Activated CD4-positive, CD25-positive, alpha-beta regulatory T cell treated with anti-CD3 and anti-CD28 coated beads, Interleukin-2, amount 50 U/mL, for 16 hours (primary cell): ENCODE measurements at places on chromosomes 16 and 17.

DNA sequence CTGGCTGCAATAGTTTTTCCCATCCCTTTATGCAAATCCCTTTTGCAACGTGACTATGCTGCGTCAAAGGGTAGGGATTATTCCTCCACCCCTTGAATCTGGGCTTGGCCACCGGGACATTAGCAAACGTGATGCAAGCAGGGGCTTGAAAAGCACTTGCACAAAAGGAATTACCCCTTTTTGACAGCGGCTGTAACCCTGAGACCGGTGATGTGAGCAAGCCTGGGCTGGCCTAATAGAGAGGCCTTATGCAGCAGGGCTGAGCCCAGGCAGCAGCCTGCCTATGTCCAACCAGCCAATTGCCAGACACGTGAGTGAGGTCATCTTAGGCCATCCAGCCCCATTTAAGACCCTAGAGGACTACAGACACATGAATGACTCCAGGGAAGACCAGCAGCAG is 30.4 kb upstream of the PAFAH1B1 start:
- no peak for DNase-seq

GRCh38 chr17:27824176-27824715 is 23.9 kb upstream of the NOS2 start:
- DNase-seq: no peak

DNA sequence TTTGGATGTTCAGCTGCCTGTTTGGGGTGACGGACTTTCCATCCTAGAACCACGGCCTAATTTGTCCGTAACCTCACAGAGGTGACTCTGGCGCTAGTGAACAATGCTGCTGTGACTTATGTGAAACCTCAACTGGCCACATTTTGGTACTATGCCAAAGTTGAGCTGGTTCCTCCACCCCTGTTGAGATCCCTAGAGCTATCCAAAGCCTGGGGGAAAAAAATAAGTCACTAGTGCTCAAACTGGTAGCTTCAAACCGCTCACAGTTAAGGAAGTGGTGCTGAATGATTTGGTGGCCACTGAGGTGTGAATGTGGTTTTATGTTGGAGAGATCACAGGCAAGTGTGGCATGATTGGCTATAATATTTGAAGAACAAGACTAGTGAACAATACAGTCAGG is 11.3 kb upstream of the TUBG2 start:
- no peak for DNase-seq

DNA sequence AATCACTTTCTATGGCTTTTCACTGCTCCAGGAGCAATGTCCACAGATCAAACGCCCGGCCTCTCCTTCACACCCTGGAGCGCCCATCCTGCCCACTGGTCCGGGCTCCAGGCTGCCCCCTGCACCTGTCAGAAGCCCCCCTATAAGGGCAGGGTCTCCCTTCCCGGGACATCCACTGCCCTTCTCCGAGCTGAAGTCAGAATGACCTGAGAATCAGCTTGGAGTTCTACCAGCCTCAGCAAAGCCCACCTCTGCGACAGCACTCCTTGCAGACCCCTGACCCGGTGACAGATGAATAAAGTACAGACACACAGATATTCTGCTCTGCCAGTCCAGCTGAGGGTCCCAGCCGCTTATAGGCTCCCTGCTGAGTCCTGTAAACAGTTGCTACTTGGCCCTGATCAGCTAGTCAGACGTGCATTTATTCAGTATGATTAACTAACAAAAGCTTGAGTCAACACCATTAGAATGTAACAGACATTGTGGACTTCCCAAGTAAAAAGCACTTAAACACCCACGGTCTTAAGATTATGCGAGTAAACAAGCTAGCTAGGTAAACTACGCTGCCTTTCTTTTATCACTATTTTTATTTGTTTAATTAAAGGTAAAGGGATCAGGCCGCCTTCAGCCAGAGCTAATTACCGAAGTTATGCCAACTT is 4.8 kb downstream of the SLC7A5 start:
- DNase-seq: no peak

- no peak for DNase-seq
Measured at GRCh38 chr17:10055262-10055975, 143.0 kb downstream of the GAS7 start.

- no peak for DNase-seq
Measured at GRCh38 chr17:49889500-49889899, 41.6 kb upstream of the TAC4 start.

GRCh38 chr16:54993106-54993895 is 62.6 kb downstream of the IRX5 start:
- no peak for DNase-seq

- DNase-seq: peak; percentile 79
Measured at GRCh38 chr17:74379495-74380085, 12.3 kb downstream of the GPR142 start.

- no peak for DNase-seq
Measured at GRCh38 chr17:78709751-78710181, 72.3 kb downstream of the CYTH1 start.

- no peak for DNase-seq
Measured at GRCh38 chr16:73420676-73421075, 372.7 kb upstream of the ZFHX3 start.

GRCh38 chr16:27754788-27755690 is 205.1 kb downstream of the KATNIP start:
- no peak for DNase-seq

DNA sequence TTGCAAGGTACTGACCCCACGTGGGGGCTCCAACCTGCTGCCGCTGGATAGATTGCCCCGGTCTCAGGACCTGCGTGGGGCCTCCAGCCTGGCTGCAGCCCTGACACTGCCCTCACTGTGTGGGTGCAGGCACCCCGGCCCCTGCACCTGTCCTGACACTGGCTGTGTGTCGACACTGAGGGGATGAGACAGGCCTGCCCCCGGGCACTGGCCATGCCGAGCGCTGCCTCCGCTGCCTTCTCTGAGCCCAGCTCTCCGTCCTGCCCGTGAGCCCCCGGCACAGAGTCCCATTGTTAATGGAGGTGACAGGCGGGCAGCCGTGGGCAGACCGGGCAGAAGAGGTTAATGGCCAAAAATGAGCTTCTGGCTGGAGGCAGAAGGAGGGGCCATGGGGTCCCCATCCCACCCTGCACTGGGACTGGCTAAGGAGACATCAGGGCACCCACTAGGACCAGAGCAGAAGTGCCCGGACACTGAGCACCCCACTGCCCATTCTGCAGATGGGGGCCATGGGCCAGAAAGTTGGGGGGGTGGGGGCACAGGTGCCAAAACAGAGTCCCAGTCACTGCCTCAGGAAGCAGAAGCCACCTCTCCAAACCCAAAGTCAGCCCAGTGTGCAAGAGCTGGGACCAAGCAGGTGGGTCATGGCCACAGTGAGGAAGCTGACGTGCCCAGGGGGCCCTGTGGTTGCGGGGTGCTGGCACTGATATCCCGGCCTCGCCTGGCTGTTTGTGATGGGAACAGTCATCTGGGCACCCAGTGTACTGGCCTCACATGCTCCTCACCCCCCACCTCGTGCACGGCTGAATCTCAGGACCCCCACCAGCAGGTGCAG is 2.5 kb upstream of the PRR35 start:
- no peak for DNase-seq

DNA sequence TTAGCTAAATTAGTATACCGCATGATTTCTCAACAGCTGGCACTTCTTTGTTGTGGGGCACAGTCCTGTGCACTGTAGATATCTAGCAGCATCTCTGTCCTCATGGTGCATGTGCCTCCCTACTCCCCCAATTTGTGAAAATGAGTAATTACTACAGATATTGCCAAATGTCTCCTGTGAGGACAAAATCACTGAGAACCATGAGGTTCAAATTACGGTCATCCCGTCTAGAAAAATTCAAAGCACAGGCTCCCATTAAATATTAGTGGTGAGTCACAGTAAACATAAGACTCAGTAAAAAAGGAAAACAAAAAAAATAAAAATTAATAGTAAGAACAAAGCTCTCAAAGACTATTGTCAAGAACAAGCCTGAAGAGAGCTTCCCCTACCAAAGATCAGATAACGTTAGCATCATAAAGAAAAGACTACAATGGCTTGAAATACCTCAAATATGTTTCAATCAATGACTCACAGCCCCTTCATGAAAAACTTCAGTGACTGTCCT is 57.8 kb downstream of the STH start:
- no peak for DNase-seq

- no peak for DNase-seq
Measured at GRCh38 chr16:86573215-86573614, 5.1 kb upstream of the FOXL1 start.

GRCh38 chr16:89368604-89369249 is 121.6 kb downstream of the ANKRD11 start:
- no peak for DNase-seq

DNA sequence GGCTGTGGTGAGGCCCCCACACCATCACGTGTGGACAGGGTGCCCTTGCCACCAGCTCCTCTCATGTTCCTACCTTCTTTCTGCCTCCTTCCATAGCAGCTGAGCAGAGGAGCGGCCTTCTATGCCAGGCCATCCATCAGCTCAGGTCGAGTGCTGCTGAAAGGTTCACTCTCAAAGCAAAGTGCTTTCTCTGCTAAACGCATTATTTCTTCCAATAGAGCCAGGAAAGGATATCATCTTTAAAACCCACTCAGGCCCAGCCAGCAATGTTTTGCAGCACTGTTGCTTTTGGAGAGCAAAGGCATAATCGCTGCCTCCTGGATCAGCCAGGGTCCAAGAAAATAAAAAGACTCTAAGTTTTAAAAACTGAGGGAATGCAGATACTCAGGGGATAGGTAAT is 54.9 kb upstream of the GPRC5B start:
- DNase-seq: no peak

GRCh38 chr17:79657861-79658810 is 47.3 kb upstream of the RBFOX3 start:
- no peak for DNase-seq

- DNase-seq: no peak
Measured at GRCh38 chr16:85112364-85112763, at the start of gene CIBAR2. CIBAR2 (minus strand) TSS chr16:85112472; CDS start chr16:85112352, 120 bp downstream.

DNA sequence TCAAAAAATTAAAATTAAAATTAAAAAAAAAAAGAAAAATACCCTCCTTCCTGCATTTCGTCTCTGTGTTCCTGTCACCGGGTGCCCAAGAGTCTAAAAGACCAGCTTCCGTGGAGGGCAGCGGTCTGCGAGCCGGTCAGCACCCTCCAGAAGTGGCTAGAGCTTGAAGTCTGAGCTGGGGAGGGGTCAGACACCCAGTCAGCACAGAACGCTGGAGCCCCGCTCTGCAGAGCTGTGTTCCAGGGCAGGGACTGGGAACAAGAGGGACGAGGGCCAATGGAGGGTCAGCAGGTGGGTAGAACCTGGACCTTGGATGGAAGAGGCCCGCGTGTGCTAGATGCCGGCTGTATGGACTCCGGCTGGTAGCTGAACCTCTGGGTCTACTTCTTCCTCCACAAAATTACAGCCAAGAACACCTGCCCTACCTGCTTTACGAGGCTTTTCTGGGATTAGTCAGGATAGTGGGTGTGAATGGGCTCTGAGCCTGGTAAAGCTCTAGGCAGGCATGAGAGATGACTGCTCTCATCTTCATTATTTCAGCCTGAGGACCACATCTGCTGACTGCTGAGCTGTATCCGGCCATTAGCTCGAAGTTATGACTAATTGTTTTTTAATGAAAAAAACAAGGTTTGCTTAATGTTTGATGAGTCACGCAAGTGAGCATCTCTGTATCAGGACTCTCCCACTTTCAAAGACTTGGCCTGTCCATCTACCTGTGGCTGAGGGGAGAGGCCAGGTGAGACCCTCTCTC is 5.9 kb downstream of the TRPV1 start:
- DNase-seq: no peak

- DNase-seq: no peak
Measured at GRCh38 chr17:30323895-30324319, 9.9 kb downstream of the TMIGD1 start.

DNA sequence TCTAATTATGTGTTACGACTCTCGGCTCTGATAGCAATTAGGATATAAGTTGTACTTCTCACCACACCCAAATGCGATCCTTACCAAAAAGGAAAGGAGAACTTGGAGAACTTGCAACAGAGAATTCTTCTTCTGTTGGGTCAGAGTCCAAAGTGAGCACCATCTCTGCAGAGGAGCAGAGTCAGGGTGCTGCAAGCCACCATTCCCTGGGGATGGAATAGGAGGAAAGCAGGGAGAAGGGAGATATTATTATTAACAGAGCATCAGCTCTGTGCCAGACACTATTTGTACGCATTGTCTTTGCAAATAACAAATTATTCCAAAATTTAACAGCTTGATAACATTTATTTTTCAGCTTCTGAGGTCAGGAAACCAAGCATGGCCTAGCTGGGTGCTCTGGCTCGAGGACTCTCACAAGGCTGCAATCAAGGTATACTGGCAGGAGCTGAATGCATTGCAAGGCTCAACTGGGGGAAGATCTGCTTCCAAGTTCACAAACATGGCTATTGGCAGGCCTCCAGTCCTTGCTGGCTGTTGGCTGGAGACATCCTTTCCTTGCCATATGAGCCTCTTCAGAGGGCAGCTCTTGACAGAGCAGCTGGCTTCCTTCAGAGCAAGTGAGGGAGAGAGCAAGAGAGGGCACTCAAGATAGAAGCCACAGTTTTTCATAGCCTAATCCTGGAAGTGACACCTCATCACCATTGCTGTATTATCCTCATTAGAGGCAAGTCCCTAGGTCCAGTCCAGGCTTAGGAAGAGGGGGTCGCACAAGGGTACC is 296.2 kb upstream of the CDH5 start:
- no peak for DNase-seq

DNA sequence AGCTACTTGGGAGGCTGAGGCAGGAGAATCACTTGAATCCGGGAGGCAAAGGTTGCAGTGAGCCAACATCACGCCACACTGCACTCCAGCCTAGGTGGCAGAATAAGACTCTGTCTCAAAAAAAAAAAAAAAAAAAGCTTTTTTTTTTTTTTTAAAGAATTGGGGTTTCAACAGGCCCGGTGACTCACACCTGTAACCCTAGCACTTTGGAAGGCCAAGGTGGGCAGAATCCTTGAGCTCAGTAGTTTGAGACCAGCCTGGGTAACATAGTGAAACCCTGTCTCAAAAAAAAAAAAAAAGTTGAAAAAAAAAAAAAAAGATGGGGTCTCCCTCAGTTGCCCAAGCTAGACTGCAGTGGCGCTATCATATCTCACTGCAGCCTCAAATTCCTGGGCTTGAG is 6.6 kb upstream of the HEXIM2 start:
- no peak for DNase-seq

DNA sequence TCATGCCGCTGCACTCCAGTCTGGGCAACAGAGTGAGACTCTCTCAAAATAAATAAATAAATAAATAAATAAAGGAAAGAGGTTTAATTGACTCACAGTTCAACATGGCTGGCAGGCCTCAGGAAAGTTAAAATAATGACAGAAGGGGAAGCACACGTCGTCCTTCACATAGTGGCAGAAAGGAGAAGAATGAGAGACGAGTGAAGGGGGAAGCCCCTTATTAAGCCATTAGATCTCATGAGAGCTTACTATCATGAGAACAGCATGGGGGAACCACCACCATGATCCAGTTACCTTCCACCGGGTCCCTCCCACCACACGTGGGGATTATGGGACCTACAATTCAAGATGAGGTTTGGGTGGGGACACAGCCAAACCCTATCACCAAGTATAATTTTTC is 54.5 kb downstream of the PAFAH1B1 start:
- no peak for DNase-seq

DNA sequence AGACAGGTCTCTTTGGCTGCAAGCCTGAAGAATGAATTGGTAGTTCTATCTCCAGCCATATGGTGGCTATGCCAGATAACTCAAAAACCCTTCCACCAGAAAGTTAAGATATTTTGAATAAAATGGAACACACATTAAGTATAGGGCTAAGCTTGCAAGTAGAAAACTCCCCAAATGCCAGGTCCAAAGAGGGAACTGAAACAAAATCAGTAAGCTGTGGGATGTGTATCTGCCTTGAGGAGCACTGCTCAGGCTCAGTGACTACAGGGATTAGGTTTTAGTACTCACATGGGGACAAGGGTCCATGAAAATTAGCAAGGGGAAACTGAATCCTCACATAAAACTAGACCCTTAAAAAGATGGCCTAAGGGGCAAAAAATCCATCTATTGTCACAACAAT is 115.7 kb upstream of the PMFBP1 start:
- no peak for DNase-seq
